K562 (cell line): ENCODE measurements at places on chromosomes 5 and 9. TPM values are rescaled to one million over a fixed set of nuclear protein-coding genes. Genes with fewer than 3 reads are reported as not detected.

DNA sequence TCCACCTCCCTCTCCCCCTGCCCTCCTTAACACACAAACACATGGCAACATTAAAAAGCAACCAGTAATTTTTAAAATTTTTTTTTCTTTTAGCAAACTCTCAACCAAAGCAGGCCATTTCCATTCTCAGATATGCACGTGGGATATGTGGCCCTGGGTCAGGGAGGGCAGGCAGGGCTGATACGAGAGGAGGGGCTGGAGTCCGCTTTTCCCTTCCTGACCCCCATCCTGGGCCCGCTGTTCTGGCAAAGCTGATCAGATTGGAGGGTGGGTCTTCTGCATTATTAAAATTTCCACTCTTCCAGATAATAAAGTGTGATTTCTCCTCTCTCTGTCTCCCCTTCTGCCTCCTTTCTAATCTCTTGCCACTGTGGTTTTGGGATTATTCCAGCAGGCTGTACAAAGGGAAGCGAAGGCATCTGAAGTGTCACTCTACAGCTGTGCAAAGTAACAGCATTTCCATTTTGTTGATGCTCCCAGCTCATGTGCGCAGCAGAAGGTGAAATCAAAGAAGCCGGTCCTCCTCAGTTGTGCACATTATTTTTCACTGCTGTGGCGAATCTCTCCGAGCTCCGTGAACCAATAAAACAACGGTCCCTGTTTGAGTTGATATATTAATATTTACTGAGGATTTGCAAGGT is 12.0 kb downstream of the IRX1 start:
- peaks cover 10% of the 10 kb centered on the region; the same call in 2 of the 3 replicates for H3K27me3 ChIP-seq
- H3K4me3 ChIP-seq: no peak overlapping the region
- no peak overlapping the region for H3K27ac ChIP-seq
- H3K4me1 ChIP-seq: no peaks in the 10 kb centered on the region
- H3K36me3 ChIP-seq: no peaks in the 10 kb centered on the region

The LHX2 gene
- total RNA-seq: 0.07 TPM in 1 of 2 replicates, not detected in the other

DNA sequence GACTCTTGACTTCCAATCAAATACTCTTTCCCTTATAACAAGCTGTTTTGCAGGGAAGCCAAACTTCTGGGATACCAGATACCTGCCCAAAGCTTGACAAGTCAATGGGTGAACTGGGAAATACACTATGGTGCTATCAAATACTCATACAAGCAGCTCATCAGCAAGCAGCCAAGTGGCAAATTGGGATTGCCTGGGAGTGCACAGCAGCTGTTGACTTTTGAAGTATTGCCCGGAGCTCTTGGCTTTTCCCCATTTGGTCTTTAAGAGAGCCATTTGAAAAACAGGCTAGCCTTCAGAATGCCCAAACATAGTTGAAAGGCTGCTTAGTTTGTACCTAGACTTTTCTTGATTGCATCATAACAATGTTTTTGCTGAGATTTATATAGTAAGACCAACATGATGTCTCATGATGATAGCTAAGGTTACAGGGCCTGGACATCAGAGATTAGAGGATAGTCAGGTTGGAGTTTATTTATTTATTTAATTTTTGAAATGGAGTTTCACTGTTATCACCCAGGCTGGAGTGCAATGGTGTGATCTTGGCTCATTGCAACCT is 210.1 kb upstream of the ZNF608 start:
- no peak overlapping the region for H3K4me3 ChIP-seq
- H3K27ac ChIP-seq: no peak overlapping the region
- no peak for DNase-seq
- no peaks in the 10 kb centered on the region for H3K27me3 ChIP-seq
- no peaks in the 10 kb centered on the region; the same call in 2 of the 3 replicates for H3K36me3 ChIP-seq
- H3K4me1 ChIP-seq: no peaks in the 10 kb centered on the region

DNA sequence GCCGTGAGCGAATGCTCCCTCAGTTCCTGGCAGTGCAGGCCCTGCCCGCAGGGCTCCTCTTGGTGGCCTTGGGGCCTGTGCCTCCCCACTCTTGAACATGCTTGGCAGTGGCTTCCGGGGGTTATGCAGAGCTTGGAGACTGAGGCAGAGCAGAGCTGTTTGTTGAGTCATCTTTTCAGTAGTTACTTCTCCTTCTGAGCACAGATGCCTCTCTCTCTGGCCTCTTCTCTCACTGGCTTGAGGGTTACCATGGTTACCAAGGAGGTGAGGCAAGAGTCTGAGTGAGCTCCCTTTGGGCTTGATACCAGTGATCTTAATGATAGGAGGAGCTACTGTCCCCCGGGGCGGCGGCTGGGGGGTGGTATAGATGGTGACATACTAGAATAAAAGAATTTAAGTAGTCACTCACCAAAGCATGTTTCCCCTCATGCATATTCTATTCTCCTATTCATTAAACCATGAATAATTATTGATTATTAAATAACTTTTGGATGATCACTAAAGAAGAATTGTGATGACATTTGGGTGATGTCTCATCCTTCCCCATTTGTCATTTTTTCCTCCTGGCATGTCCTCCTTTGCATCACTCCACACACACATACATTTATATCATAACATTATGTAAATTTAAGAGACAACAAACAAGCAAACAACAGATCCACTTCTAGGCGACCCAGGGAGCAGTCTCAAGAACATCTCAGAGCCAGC is 111.1 kb downstream of the ARHGAP26 start:
- H3K36me3 ChIP-seq: no peaks in the 10 kb centered on the region
- no peak for DNase-seq
- H3K4me1 ChIP-seq: no peaks in the 10 kb centered on the region
- H3K27ac ChIP-seq: no peak overlapping the region
- no peak overlapping the region for H3K4me3 ChIP-seq

The PHF24 gene
- not detected in 2 replicates for total RNA-seq

DNA sequence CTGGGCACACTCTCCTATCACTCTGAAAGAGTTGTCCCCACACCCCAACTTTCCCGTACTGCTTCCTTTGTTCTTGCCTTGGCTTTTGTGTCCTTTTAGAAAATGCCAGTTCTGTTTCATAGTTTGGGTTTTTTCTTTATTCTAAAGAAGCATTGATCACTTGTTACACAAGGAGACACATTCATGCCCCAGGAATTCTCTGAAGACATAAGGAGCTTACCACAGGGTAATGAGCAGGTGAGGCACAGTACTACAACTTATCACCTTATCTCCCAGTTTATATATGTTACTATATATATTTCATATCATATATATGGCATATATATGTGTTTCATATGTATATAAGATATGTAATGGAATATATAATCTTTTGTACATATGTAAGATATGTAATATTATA is 6.5 kb upstream of the SSBP2 start:
- H3K27ac ChIP-seq: no peak overlapping the region
- DNase-seq: no peak
- peaks cover 83% of the 10 kb centered on the region for H3K4me1 ChIP-seq
- H3K27me3 ChIP-seq: no peaks in the 10 kb centered on the region
- H3K4me3 ChIP-seq: no peak overlapping the region

The NR2F1 gene
- 0.04 and 0.18 TPM in 2 replicates for total RNA-seq

DNA sequence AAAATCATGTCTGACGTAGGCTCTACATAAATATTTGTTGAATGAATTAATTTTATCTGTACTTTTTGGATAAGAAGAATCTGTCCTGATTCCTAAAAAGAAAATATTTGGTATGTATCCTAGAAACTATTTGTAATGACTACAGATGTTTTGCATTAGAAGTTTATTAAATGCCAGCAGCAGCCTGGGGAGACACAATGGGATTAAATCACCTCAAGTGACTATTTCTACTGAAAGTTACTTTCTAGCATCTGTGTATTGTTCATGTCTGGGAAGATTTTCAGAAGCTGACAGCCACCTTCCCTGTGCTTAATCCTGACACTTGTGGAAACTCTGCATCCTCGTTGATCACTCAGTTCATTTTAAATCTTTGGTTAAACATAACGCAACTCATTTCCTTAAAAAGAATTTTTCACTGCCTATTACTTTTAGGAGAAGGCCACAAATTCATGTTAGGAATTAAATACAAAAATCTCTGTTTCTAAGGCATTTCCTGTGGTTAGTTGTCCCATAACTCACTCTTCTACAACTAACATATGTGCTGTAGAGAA is 209.3 kb upstream of the PPP1R2B start:
- H3K4me1 ChIP-seq: no peaks in the 10 kb centered on the region
- no peak for DNase-seq
- no peaks in the 10 kb centered on the region for H3K27me3 ChIP-seq
- no peaks in the 10 kb centered on the region for H3K36me3 ChIP-seq
- H3K27ac ChIP-seq: no peak overlapping the region

DNA sequence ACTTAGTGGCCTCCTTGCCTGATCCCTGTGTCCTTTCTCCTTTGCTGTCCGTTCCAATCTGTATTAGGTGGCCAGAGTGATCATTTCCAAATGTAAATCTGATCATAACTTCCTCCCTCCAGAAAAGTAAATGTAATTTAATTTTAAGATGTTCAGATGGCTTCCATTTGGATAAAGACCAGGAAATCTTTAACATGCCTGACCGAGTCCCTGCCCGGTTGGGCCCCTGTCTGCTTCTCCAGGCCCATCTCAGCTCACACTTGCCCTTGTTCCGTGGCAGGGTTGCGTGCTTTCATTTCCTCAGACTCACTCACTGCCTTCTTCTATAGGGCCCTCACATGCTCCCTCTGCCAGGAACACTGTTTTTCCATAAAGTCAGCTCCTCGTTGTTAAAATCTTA is 7.6 kb downstream of the MAP3K1 start:
- no peak overlapping the region for H3K27ac ChIP-seq
- peaks cover 11% of the 10 kb centered on the region for H3K4me1 ChIP-seq
- no peaks in the 10 kb centered on the region for H3K27me3 ChIP-seq

The FCHO2 gene
- 12.2 and 12.4 TPM in 2 replicates for total RNA-seq

The PRRX2 gene
- not detected in 2 replicates for total RNA-seq

- H3K36me3 ChIP-seq: no peaks in the 10 kb centered on the region
- H3K27ac ChIP-seq: no peak overlapping the region
- DNase-seq: no peak
- H3K4me1 ChIP-seq: no peaks in the 10 kb centered on the region; the same call in 2 of the 3 replicates
- peaks cover 47% of the 10 kb centered on the region for H3K27me3 ChIP-seq
- H3K4me3 ChIP-seq: no peak overlapping the region
These were observed 22.1 kb upstream of the LRRC14B start for GRCh38 chr5:169071-169727.

GRCh38 chr9:137759117-137759516 is 118.5 kb upstream of the CACNA1B start:
- H3K4me1 ChIP-seq: peaks cover 6% of the 10 kb centered on the region; the same call in 1 of the 2 replicates
- peaks cover 86% of the 10 kb centered on the region for H3K36me3 ChIP-seq
- H3K4me3 ChIP-seq: no peak overlapping the region
- H3K27ac ChIP-seq: no peak overlapping the region
